Fibroblast of villous mesenchyme (primary cell): ENCODE measurements at places on chromosomes 4 and X.
A peak's percentile ranks its signal among the peaks of the same experiment; 100 is the strongest.

GRCh38 chrX:15395789-15396188 lies 11.6 kb upstream of the VEGFD start:
- DNase-seq, result no peak

DNA sequence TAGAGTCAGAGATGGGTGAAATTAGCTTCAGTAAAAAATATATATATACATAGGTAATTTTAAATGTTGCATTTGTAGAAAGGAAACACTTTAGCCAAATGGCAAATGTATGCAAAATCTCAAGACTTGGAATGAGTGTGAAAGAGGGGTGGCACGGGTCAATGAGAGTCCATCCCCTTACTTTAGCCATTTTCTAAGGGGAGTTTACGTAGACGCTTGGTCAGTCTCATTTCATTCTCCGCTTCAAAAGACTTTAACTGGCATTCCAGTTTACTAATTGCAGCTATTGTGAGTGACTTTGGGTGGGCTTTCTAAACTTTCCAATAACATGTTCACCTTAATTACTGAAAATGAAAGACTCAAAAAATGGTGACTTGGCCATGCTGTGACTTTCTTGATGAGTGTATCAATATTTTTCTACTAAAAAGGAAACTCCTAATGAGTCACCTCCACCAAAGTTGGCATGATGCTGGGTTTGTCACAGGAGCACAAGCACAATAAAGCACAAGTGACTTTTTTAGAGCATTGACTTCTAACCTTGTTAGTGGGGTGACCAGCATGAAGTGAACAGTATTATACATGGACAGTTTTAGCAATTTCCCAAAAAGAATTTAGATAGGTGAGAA lies 356.0 kb upstream of the RASGEF1B start:
- no peak for DNase-seq

DNA sequence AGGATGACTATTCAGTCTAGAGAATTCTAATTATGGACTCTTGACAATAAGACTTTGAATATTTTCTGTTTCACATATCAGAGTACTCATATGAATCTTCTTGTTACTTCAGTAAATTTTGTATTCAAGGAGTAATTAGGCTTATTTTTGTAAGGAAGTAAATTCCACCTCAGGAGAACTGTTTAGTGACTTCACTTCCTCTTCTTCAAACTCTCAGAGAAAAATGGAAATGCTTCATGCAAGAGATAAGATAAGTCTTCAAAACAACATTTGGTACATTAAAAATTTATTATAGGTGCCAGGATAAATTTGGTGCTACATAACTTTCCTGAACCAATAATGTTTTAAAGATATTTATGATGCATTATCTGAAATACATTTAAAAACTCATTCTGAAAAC lies 1421.9 kb downstream of the PCDH7 start:
- no peak for DNase-seq

- no peak for DNase-seq
Observed at GRCh38 chrX:31506360-31506759, 434.5 kb upstream of the FTHL17 start.

DNA sequence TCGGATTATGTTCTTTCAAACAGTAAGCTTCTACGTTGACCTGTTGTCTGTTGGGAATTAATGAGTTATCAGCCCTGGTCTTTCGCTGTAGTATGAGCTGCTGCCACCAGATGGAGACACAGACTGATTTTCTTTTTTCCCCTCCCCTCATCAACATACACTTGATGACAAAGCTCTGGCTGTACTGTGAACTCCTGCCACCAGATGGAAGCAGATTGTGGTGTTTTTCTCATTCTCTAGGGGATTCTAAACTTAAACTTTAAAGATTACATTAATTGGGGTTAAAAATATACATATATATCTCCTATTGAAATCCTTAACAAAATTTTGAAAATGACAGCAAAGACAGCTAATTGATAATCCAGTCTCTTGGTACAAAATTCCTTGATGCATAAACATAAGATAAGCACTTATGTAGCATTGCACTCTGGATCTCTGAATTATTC lies 44.8 kb downstream of the SMS start:
- peak; percentile 78 for DNase-seq

DNA sequence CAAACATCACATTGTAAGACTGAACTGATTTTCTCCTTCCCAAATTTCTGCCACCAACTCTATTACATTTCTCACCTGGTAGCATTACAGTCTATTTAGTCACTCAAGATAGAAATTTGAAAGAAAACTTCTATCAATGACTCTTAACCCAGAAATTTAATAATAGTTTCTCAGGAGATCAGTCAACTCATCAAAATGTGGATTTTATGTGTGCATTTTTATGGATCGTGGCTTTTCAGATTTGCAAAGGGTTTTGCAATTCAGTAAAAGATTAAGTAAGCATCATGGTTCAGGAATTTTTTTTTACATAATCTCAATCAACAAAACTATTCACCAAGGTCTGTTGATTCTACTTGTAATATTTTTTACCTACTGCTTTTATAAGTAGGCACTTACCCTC lies 111.1 kb downstream of the CFAP299 start:
- DNase-seq, result no peak

DNA sequence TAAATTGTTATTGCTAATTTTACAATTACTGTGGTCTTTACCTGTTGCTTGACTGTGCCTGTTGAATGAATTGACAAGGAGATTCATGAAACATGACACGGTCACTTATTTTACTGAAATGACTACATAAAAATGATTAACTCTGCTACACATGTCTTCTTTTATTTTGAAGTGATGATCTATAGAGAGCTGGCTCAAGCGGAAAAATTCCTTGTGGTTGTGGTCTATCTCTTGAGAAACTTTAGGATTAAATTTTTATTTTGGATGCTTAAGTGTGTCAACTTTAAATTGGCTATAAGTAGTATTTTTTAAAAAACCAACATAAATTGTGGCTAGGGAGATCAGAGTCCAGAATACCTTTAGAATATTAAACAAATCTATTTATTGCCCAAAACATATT lies 131.8 kb upstream of the PITX2 start:
- DNase-seq, result peak; percentile 77

DNA sequence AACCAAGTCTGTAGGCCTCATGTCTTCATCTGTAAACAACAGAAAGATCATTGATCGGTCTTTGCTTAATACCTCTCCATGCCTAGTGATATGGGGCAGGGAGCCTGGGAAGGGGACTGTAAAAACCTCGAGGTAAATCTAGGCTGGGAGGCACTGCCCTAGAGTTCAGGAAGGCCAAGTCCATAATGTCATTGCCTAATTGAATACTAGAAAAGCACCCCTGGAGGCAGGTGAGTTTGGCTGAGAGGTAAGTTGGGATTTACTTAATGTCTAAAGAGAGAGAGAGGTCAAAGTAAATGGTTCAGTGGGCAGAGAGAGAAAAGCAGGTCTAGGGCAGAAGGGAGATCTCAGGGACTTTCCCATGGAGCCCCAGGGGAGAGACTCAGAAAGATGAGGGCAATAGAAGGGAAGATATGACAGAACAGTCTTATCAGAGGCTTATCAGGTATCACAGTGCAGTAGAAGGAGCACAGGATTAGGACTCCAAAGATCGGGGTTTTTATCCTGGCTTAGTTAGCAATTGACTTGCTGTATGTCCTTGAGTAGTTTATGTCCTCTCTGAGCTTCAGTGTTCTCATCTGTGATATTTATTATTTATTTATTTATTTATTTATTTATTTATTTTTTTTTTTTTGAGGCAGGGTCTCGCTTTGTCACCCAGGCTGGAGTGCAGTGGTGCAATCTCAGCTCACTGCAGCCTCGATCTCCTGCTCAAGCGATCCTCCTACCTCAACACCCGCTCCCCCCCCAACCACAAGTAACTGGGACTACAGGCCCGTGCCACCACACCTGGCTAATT lies 85.2 kb downstream of the SLC16A2 start:
- no peak for DNase-seq

- no peak for DNase-seq
Observed at GRCh38 chr4:10619220-10619619, 65.3 kb downstream of the CLNK start.

GRCh38 chr4:138951764-138952163 lies 63.8 kb upstream of the NOCT start:
- DNase-seq, result no peak

- DNase-seq, result no peak
Observed at GRCh38 chr4:147430111-147430510, 50.8 kb upstream of the EDNRA start.

- DNase-seq, result no peak
Observed at GRCh38 chr4:61198686-61199085, 1.4 kb upstream of the ADGRL3 start.

- DNase-seq, result no peak
Observed at GRCh38 chr4:153440475-153440874, 25.7 kb upstream of the TMEM131L start.

DNA sequence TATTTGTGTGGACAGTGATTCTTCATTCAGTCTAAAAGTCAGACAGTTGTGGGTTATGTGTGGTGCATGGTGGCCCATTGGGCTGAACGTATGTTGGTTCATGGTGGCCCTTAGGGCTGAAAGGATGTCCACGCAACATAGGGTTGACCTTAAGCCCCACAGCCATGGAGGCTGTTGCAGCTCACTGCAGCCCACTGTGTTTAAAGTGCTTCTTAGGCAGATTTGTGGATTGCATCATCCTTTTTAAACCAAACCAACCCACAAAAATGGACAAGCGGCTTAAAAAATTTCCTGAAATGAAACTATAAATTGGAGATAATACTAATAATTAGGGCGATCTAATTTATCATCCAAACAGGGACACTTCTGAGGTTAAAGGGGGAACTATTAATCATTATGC lies 219.0 kb upstream of the GATB start:
- DNase-seq, result no peak

- no peak for DNase-seq
Observed at GRCh38 chr4:130125467-130125866, 1029.5 kb downstream of the C4orf33 start.

GRCh38 chr4:6900181-6900812 lies 9.3 kb upstream of the TBC1D14 start:
- DNase-seq, result no peak

DNA sequence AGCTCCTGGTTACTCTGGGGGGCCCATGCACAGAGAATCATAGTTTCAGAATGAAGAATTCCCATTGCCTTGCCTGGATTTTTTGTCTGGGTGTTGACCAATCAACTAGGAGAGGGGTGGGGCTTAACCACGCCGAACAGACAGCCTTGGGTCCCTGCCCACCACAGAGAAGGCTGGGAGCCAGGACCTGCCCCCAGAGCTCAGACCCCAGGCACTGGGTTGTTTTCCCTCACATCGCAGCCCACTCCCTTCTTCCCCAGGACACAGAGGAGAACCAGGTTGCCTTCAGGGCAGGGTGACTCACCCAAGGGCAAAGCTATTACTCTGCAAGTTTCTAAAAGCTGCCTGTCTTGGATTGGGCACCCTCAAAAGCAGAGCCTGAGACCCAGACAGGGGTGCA lies 23.3 kb upstream of the CRMP1 start:
- DNase-seq, result no peak

DNA sequence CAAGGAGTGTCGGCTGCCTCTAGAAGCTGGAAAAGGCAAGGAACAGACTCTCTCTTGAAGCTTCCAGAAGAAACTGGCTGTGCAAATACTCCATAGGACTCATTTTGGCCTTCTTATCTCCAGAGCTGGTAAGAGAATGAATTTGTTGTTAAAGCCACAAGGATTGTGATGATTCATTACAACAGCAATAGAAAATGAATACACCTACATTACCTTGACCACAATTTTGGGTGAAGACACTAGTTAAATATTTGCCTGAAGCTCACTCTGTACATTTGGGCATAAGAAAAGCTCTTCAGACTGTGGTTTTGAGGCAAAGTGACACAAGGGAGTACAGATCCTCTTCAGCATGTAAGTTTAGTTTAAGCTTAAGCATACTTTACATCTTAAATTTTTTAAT lies 134.5 kb upstream of the TLL1 start:
- no peak for DNase-seq

- DNase-seq, result no peak
Observed at GRCh38 chrX:3142259-3143042, 101.2 kb downstream of the ARSF start.

- no peak for DNase-seq
Observed at GRCh38 chr4:87076690-87077358, 142.0 kb downstream of the AFF1 start.

DNA sequence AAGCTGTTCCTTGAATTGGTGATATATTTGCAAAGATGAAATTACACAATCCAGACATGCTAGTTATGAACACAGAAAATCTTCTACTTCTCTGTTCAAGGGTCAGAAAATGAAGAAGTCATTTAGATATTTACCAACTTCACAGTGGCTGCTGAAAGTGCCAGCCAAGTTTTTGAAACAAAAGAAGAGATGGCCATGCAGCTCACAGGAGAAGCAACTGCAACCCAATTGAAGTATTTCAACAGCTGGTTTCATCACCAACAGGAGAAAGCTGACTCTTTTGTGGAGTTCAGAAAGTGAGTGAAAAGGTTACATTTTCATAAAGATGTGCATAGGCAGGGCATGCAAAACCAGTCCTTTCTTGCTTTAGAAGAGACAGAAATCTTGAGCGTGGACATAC lies 70.1 kb upstream of the LSM6 start:
- DNase-seq, result no peak

DNA sequence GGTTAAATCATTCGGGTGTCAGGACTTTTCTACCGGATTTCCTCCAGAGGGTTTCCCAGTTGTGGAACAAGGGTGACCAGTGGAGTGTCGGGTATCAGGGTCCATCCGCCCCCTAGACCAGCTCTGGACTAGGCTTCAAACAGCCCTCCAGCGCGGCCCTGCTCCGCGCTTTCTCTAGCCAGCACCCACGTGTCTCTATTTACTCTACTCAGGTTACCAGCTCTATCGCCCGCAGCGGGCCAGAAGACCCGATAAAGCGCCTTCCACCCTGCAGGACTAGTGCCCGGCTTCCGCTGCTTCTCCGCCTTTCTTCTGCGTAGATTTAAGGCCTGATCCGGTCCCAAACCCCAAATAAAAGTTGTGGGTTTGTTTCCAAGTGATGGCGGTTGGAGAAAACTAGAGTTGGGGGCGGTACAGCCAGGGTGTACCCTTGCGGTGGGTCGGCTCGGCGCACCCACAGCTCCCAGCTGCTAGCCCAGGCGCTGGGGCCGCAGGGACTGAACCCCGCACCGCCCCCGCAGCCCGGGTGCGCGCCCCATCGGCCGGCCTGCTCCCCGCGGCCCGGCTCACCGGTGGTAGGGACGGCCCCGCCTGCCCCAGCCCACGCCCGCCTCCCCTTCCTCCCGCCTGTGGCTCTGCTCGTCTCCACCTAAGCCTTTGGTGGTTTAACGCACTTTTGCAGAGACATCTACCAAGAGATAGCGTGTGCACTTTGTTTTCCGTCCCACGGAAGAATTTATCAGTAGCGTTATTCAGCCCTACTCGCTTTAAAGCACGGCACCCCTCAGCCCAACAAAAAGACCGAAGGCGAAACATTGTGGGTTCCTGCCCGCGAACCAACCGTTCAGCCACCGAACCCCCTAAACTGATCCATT lies 2.1 kb downstream of the LEF1 start:
- DNase-seq, result no peak

GRCh38 chrX:108224727-108225621 lies 133.4 kb downstream of the ATG4A start:
- DNase-seq, result peak; percentile 43

GRCh38 chr4:137300776-137301175 lies 231.5 kb downstream of the PCDH18 start:
- DNase-seq, result no peak

GRCh38 chr4:82482387-82482786 lies 52.0 kb downstream of the ENOPH1 start:
- DNase-seq, result no peak
